ENCODE measurements at places on chromosomes 1 and 21.

- DNase-seq = no peak
Observed at GRCh38 chr1:187491082-187491720, 662.5 kb downstream of the PLA2G4A start.

DNA sequence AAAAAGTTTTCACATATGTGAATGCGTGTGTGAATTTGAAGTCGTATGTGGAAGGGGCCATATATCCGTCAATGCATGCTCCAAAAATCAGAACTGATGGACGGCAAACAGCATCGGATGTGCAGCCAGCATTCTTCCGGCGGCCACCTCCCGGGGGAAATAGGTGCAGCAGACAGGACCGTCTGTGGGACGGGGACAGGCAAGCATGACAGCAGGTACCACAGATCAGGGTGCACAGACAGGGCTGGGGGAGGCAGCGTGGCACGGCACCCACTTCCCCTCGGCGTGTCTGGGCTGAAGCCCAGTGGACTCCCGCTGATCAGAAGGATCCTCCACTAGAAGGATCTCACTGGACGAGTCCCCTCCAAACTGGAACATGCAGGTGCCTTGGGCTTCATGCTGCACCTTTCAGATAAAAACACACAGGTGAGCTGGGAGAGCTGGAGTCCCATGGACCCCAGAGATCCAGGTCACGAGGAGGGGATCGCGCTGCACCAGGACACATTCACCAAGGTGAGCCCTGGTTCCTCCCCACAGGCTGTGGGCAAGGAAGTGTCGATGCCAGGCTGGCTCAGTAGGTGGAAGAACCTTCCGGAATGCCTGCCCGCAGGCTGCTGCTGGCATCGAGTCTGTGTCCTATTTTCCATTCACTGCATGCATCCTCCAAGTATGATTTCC lies 25.3 kb downstream of the PDE9A start:
- DNase-seq = no peak

- DNase-seq = no peak
Observed at GRCh38 chr1:223621312-223621734, 44.2 kb downstream of the CAPN8 start.

DNA sequence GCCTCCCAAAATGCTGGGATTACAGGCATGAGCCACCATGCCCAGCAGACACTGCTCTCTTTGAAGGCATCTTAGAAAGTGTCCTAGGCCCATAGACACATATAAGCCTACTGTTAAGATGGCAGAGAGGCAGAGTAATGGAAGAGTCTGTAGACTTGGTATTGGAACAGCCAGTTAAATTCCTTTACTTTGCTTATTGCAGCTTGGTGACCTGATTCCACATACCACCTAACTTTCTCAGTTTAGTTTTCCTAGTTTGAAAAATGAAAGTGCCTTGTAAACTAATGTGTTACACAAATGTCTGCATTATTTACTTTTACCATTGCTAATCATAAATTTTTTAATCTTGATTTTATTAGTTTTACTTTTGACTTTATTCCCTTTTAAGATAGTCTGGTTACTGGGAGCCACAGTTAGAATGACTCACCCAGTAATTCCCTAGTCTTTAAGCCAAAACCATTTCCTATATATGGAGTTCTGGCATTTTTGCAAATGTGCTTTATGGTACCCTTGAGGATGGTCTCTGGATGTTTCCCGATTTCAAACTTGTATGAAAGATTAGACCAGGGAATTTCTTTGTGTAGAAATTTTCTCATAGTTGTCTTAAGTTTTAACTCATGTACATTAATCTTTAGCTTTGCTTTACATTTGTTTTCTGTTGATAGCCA lies 6.4 kb downstream of the SMAP2 start:
- DNase-seq = no peak

GRCh38 chr1:89762386-89762778 lies 58.5 kb upstream of the LRRC8D start:
- no peak for DNase-seq

DNA sequence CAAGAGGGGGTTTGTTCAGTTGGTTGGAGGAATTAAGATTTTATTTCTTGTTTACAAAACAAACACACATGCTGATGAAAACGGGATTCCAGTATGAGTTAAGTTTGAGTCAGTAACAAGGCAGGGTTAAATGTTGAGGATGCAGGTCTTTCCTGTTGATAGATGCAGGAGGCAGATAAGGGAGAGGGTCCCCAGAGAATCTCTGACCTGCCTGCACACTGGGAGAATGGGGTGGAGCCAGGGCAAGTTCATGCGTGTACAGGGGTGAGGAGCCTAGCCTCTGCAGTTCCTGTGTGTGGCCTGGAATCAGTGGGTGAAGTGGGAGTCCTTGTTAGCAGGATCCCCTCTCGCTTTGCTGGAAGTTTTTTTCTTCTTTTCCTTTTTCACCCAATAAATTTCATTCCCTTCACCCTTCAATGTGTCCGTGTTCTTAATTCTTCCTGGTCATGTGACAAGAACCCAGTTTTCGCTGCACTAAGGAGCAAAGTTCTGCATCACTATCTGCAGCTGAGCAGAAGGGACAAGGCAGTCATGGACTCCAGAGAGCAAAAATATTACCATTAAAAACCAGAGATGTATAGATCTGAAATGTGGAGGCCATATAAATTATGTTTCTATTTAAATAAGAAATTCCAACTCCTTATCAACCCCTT lies 69.9 kb upstream of the MARK1 start:
- no peak for DNase-seq

- no peak for DNase-seq
Observed at GRCh38 chr1:59266180-59266926, 30.5 kb upstream of the FGGY start.

- DNase-seq = peak; percentile 82
Observed at GRCh38 chr1:204791453-204792353, 79.0 kb upstream of the NFASC start.

GRCh38 chr1:82125119-82125518 lies 324.4 kb downstream of the ADGRL2 start:
- DNase-seq = no peak

DNA sequence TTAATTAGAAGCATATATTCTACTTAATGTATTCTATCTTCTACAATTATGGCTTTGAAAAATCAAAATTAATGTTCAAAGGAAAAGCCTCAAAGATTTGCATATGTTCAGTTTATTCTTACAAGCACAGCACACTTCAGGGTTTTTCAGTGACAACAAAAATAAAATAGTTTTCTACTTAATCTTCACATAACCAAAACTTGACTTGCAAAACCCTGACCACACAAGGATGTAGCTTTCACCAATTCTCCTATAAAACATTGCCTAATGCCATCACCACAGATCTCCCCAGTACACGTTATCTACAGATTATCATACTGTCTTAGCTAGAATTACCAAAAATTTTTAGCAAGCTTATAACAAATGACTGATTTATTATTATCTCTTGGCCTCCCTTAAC lies 23.3 kb downstream of the LPAR3 start:
- DNase-seq = no peak

GRCh38 chr1:183318433-183318832 lies 99.7 kb downstream of the NMNAT2 start:
- no peak for DNase-seq

DNA sequence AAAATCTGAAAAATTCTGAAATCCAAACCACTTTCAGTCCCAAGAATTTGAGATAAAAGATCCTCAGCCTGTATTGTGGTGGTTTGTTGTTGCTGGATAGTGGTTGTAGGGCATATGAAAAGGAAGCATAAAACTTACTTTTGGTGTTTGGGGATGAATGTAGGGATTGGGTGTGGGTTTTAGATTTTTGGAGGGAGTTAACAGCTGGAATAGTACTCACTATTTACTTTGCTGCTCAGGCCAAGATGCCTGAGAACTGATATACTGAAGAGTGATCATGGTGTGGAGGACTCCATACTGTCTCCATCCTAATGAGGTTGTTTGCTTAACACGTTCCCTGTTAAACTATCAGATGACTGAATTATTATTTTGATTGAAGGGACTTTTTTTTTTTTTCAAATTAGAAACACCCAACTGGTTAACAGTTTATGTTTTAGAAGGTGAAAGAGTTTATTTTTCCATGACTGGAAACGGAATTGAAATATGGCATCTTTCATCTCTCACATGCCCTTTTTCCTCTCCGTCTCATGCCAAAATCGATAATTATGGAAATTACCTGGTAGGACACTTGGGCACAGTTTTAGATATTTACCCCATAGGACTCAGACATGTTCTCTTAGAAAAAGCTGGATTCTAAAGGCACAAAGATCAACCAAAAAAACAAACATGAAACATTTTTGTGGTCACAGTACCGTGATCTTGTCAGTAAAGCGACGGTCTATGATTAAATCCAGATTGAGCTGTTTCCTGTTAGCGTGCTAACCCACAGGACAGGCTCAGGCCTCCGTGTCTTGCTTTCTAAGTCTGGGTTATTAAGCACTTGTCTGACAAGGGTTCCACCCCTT lies 37.3 kb downstream of the RGL1 start:
- no peak for DNase-seq

DNA sequence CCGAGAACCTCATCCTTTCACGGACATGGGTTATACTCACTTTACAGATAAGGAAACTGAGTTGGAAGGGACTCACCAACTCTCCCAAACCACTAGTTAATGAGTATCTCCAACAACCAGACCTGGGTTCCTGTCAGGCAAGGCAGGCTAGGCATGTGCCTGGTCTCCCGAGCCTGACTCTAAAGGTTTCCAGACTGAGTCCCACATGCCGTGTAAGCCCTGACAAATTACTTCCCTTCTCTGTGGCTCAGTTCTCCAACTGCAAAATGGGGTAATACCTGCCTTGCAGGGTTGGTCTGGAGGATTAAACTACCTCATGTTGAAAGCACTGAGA lies 34.3 kb downstream of the SSBP3 start:
- no peak for DNase-seq

- peak; percentile 57 for DNase-seq
Observed at GRCh38 chr1:154344977-154345837, 19.9 kb downstream of the ATP8B2 start.

DNA sequence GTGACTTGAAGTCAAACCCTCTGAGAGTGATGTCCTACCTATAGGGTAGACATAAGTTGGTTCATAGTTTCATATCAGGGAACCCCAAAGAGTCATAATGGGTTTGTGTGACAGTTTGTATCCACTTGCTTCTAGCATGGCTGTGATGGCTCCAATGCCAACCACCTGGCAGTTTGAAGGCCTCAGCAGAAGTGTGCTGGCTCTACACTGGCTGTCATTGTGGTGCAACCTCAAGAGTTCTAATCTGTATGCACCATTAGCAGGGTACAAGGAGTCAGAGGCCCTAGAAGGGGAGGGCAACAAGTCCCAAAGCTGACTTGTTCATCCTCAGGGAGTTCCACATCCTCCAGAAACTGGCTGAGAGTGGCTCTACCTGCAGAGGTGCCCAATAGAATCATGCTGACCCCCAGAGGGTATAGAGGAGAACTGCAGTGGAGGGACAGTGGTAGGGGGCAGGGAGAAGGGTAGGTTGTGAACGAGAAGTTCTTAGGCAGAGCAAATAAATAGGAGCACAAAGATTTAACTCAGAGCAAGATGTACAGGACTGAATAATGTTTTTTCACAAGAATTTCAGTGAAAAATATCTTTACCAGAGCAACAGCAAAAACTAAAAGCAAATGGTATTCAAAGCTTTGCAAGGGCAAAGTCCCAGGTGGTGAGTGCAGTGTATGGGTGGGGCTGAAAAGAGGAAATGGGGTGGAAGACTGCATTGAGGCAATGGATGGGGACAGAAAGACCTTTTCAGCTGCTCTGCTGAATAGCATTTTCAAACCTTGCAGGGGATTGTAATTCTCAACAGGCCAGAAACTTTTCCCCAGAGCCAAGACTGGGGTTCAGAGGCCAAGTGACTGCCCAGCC lies 3.2 kb downstream of the FCRL2 start:
- no peak for DNase-seq

DNA sequence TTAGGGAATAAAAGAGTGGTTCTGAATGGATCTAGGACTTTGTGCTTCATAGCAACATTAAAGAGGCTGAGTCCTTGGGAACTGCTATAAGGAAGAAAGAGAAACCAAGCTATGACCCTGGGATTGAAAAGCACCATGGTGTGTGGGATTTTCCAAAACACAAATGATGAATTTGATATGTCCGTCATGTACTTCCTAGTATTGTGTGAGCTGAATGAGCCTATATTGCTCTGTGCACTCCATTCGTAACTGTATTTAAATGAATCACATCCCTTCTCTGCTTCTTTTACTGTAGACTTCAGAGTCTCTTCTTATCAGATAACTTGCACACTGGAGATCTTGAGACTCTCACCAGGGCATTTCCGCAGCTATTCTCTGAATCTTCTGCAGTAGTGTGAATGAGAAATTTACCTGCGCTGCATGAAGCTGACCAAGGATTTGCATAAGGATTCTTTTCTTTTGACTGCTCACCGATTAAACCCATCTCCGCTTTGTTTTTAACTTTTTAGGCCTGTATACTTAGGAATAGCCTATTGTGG lies 23.1 kb upstream of the OR10J4 start:
- no peak for DNase-seq

DNA sequence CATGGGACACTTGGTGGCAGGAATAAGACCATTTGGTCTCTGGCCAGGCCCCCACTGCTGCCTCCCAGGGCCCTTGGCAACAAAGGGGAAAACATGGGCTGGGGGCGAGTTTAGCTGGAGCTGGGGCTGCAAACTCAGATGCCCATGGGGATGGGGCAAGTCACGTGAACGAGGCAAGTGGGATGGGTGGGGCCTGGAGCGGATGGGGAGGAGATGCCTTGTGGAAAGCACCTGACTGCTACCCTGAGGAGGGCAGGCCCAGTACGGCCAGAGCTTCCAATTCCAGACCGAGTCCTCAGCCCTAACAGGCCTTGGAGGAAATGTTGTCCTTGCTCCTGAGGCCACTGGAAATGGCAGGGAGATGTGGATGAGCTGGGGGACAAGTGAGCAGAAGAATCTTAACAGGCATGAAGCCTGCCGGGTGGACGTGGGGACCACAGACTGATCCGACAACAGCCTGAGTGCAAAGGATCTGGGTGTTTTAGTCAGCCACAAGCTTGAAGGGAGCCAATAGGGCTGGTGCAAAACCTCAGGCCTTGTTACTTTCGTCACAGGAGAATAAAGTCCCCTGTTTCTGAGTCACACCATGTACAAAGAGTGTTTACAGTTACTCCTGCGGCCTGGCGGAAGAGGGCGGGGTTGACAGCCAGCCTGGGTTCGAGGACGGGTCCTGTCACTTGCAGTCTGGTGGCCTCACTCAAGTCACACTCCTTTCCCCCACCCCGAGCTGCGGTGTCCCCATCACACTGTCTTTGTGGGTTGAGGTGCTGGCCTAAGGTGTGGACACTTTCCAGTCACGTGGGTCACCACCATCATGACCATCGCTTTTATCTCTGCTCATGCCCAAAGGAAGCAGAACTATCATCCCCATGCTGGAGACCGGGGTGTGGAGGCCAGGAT lies 19.1 kb downstream of the RUNX3 start:
- DNase-seq = no peak

DNA sequence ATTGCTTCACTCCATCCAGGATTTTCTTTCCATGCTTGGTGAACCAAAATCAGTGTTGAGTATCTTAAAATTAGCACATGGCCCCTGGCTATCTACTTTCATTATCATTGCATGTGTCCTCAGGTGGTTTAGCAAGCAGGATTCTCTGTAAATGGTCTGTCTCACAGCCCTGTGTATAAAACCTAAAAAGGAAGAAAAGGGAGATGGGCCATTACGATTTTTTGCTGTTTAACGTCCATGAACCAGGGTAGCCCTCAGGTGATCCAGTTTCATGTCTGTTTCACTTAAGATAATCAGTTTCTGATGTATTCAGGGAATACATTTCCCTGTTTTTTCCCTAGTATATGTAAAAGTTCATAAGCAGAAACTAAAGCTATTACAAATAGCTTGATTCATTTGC lies 238.2 kb downstream of the NFIA start:
- no peak for DNase-seq

Measured in stimulated activated CD4-positive, alpha-beta T cell treated with anti-CD3 and anti-CD28 coated beads, Interleukin-1b, Interleukin-23, amount 100 ng/mL, for 1 hour (primary cell).